Skeletal muscle cell (primary cell): ENCODE measurements at places on chromosomes 5 and 9.

GRCh38 chr5:139492700-139493192 is 10.2 kb upstream of the STING1 start:
- no peak for DNase-seq

DNA sequence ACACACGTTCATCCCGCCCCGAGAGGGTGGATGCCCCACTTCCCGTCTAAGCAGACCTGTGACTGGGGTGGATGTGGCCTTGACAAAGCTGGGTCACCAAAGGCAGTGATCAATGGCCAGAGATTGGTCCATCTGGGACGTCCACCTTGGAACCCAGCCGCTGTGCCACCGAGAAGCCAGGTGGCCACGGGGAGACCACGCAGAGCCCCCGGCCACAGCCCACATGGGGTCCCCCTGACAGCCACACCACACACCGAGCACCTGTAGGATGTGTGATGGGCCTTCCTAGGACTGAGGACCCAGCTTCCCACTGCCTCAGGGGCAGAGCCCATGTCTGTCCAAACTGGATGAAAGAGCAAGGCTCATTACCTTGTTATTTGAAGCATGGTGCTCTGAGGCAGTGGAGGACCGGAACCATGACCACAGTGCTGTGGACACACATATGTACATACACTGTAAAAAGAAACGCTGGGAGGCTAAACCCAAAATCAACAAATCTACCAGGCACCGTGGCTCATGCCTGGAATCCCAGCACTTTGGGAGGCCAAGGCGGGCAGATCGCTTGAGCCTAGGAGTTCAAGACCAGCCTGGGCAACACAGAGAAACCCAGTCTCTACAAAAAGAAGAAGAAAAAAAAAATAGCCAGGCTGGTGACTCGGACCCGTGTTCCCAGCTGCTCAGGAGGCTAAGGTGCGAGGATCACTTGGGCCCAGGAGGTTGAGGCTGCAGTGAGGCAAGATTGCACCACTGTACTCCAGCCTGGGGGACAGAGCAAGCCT is 50.1 kb downstream of the MRPL36 start:
- no peak for DNase-seq

DNA sequence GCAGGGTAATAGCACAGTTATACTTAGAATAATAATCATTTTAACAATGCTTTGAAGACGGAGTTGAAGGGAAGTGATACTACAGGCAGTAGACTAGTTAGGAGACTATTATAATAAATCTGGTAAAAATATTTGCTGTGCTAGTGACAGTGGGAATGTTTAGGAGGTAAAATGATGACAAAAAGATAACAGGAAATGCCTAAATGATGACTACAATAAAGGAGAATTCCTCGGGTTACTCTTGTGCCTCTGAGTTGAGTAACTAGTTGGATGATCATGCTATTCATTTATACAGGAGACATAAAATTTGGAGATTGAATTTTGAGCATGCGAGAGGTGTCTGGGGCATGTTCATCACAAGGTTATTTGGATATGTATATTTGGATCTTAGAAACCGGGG is 32.2 kb upstream of the PAM start:
- DNase-seq: no peak

DNA sequence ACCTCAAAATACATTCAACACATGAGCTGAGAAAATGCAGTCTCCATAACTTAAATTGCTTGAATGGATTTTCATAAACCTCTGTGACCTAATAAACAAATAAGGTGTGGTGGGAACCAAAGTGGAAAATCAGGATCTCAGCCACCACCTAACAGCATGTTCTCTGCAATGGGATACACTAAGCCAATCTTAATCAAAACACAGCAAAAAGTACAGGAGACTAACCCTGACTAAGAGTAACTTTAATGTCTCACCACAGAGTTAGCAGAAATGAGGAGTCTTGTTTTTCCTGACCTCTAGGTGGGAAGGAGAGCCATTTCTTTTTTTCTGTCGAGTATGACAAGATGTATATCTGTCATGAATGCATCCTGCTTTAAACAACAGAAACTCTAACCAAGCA is 48.5 kb downstream of the PLK2 start:
- DNase-seq: no peak

DNA sequence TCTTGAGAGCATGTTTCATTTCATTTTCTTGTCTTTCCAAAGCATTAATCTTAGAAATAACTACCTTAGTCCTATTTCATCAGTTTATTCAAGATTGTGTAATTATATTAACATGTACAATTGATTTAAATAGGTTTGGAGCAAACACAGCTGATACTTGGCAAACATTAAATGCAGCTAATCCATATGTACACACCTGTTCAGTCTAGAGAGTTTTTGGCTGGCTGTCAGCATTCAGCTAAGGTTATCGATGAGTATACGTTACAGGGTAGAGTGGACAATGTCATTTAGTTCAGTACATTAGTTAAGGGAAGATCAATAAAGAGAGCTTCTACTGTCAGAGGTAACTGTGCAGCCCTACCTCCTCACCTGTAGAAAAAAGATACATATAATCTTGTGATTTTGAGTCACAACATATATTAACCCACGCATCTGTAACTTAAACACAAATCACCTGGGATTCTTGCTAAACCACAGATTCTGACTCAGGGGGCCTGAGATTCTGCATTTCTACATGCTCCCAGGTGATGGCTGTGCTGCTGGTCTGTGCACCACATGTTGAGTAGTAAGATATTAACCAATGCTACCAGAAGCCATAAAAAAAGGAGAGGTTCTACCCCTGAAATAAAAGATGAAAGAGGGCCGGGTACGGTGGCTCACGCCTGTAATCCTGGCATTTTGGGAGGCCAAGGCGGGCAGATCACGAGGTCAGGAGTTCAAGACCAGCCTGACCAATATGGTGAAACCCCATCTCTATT is 34.1 kb upstream of the PCA3 start:
- DNase-seq: no peak

- DNase-seq: no peak
These were observed 11.8 kb downstream of the TBC1D13 start for GRCh38 chr9:128798896-128799295.

DNA sequence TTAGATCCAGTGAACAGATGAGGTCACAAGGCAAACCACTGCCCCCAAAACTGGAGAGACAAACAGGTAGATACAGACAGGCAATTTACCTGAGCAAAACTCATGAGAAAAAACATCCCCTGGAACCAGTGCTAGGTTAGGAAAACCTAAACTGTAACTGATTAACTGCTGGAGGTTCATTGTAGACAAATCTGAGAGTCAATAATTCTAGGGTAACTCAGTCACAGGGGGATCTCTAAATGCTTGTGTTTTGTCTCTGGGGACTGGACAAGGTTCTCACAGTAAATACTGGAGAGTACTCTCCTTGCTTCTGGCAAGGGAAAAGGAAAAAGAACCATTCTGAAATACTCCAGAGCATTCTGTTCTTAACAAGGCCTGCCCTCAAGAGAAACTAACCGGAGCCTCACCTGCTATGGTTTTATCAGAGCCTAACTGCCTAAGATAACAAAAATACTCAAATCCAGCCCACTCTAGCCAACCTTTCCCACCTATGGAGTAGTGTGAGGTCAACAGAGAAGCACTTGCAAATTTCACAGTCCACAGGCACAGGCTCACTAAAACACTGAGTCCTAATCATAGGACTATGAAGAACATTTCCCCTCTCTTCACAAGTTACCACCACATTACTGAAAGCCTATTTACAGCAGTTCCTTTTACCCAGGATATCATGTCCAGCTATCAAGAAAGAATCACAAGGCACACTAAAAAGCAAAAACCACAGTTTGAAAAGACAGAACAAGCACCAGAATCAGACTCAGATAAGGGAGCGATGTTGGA is 139.9 kb upstream of the ACOT12 start:
- DNase-seq: no peak
